ENCODE measurements at places on chromosomes 11 and 22.

GRCh38 chr11:102268083-102268984, 49.0 kb upstream of the BIRC3 start:
- peak; percentile 28 for DNase-seq

DNA sequence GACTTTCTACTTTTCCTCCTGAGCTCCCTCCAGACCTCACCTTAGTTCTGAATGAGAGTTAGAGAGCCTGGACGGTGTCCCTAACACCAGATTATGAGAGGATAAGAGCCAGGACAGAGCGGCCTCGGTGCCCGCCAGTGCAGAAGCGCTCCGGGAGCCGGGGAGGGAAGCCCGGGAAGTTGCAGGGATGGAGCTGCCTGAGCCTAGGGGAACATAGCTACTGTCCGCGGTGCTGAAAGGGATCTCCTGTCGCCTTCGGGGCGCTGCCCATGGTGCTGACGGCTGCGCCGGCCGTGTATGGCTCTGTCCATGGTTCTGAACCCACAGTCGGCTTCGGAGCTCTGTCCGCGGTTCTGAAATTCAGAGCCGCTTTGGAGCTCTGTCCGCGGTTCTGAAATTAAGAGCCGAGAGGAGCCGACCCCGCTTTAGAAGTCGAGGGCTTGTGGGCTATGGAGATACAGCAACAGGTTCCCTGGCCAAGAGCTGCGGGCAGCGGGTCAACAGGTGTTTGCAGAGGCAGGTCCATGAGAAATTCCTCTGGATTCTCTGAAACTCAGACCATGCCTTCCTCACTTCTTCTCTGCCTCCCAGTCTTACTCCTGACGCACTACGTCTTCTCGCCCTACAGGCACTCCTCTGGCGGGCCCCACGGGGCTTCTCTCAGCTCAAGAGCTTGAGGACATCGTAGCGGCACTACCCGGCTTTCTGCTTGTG, 814 bp downstream of the NPAS4 start:
- peak; percentile 71 for DNase-seq

GRCh38 chr11:19426756-19427403, 186.1 kb upstream of the E2F8 start:
- DNase-seq: no peak

GRCh38 chr11:29351301-29351873, 665.4 kb downstream of the KCNA4 start:
- no peak for DNase-seq

- DNase-seq: no peak
Measured at GRCh38 chr22:43689356-43689755, 122.7 kb downstream of the EFCAB6 start.

GRCh38 chr11:123318623-123319022, 111.4 kb upstream of the GRAMD1B start:
- DNase-seq: no peak

- no peak for DNase-seq
Measured at GRCh38 chr11:93073508-93074280, 104.2 kb downstream of the MTNR1B start.

GRCh38 chr11:108237058-108237481, 14.2 kb downstream of the ATM start:
- DNase-seq: no peak

DNA sequence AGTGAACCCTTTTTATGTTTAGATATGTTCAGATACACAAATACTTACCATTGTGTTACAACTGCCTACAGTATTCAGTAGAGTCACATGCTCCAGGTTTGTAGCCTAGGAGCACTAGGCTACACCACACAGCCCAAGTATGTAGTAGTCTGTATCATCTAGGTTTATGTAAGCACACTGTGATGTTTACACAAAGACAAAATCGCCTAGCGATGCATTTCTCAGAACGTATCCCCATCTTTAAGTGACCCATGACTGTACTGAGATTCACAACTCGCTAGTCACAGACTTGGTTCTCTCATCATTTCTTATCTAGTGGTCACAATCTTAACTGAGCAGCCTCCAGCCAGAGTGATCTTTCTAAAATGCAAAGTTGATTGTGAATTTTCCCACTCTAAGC, 119.2 kb downstream of the RASSF10 start:
- no peak for DNase-seq

DNA sequence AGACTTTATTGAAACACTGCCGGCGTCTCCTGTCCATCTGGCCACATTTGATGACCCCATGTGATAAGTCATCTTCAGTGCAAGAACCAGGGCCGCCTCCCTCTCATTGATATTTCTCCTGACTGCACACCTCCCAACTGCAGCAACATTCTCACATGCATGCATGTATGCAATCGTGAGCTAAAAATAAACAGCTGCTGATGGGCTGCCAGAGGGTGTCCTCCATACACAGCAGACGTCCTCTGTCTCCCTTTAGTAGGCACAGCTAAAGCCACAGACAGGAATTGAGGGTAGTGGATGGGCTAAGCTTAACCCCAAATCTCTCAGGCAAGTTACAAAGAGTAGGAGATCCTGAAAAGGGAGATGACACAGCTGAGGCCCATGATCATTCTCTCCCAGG, 106.7 kb upstream of the HSD17B12 start:
- DNase-seq: no peak

DNA sequence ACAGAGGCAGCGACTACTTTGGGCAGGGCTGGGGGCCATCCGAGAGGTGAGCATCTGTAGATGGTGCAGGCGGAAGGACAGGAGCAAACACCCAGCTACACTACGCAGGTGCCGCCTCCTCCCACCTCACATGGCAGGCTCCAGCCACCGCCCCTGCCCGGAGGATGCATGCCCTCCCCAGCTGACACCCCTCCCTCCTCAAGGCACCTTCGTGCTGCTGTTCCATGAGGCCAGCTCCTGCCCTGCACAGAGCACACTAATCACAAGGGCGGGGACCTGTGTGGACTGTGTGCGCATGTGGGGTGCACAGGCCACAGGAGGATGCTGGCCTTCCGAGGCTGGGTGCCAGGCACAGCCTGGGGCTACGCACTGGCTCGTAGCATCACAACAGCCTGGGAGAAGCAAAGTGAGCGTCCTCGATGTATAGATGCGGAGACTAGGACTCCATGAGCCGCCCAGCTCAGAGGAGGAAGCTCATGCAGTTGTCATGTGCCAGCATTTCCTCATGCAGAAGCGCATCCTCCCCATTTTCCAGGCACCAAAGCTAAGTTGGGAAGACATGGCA, 32.8 kb upstream of the HMOX1 start:
- no peak for DNase-seq

GRCh38 chr11:76175783-76176182, 30.5 kb downstream of the WNT11 start:
- no peak for DNase-seq

DNA sequence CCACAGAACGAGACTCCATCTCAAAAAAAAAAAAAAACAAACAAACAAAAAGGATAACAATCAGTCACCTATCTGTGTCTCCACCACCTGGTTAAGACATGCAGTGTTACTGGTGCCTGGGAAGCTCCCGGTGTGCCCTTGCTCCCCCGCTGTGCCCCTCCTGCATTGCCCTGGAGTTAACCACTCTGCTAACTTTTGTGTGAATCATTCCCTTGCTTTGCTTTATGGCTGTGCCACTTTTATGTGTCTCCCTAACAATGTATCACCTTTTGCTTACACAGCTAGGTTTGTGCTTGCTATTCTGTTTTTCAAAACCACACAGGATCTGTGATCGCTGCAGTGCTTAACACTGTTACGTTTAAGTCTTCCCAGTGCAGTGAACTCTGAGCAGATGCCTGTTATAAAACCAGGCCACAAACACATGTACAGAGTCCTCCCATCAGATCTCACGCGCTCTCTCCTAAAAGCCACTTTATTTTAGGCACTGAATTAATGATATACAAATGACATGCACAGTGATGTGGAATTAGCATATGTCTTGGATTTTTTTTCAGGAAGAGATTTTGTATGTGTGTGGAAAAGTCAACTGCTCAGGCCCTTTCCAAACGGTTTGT, 69.9 kb downstream of the BUD13 start:
- DNase-seq: no peak

GRCh38 chr11:61292356-61292755, 2.8 kb downstream of the VWCE start:
- DNase-seq: no peak

DNA sequence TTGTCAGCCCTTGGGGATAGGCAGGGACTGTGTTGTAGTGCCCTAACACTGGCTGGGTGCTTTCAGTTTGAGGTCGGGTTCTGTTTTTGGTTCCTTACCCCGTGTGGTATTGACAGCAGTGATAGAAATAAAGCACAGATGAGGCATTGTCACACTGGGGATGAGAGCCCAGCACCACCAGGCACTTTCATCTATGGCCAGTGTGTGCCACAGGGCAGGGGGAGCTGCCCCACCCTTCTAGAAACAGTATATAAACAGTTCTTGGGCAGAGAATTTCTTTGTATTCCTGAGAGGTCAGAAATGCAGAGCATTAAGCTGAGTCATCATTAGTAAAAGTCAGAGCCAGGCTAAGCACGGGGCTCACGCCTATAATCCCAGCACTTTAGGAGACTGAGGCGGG, 23.1 kb upstream of the CDC42EP2 start:
- no peak for DNase-seq

All from AG09319 (cell line).